ENCODE measurements at places on chromosomes 13 and 19. TPM values are rescaled to one million over a fixed set of nuclear protein-coding genes. Genes with fewer than 3 reads are reported as not detected.
A peak's percentile ranks its signal among the peaks of the same experiment; 100 is the strongest.

GRCh38 chr13:30409886-30410704, 12.2 kb upstream of the UBE2L5 start:
- DNase-seq: no peak

- no peak for DNase-seq
Measured at GRCh38 chr19:50501186-50501567, 9.8 kb downstream of the JOSD2 start.

DNA sequence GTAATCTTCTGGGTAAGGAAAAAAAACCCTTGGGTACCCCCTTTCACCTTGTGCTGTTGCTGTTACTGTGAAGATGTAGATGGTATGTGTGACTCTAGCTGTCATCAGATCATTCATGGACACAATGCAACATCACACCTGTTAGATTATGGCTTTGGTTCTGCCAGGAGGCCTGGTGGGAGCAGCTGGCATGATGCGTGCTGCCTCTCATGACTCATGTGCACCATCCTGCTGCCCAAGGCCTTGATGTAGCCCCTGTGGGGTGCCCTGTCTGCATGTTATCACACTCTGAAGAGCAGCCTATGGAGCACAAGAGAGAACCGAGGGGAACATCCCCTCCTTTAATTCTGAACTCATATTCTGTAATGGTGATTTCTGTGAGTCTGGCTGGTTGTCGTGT, 57.7 kb upstream of the TEX29 start:
- DNase-seq: no peak

GRCh38 chr19:33796164-33796875, at the start of gene KCTD15:
Gene KCTD15, plus strand, starts transcription at chr19:33796870. Its CDS starts 3,585 bp downstream, at chr19:33800455.
- peak; percentile 70 for DNase-seq

DNA sequence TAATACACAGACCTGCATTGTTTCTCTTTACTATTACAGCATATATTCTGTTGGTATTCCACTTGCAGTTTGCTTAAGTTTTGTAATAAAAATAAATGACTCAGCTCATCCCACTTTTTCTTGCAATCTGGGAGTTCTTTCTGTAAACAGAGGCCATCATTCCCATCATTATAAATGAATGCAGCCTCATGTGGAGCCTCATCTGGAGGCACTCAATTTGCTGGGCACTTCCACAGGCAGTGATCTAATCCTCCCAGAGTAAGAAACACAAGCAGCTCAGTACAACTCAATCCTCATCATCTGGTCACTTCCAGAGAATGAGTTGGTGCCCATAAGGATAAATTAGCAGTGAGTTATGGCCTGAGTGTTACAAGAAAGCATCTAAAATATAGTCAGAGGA, 2801.9 kb downstream of the PCDH9 start:
- no peak for DNase-seq

DNA sequence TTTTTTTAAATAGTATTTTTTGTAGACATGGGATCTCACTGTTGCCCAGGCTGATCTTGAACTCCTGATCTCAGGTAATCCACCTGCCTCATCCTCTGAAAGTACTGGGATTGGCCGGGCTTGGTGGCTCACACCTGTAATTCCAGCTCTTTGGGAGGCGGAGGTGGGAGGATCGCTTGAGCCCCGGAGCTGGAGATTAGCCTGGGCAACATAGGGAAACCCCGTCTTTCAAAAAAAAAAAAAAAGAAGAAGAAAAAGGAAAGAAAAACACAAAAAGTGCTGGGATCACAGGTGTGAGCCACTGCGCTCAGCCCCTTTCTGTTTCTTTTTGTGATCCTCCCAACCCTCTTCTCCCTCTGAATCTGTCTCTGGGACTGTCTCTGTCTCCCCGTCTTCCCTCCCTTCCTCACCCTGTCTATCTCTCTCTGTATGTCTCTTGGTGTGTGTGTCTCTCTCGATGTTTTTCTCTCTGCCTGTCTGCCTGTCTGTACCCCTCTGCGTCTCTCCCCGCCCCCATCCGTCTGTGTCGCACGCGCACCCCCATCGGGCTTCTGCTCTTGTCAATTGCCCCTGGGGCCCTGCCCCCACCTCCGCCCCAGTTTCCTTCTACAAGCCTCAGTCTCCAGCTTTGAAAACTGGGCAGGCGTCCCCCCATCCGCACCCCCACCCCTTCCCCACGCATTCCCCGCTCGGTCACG, 540 bp upstream of the ZFP36 start:
- DNase-seq: no peak

GRCh38 chr13:98785405-98785804, 32.9 kb upstream of the SLC15A1 start:
- DNase-seq: no peak

- DNase-seq: no peak
Measured at GRCh38 chr13:28529836-28530235, 34.9 kb upstream of the FLT1 start.

GRCh38 chr19:3184847-3185460, 776 bp upstream of the NCLN start:
- peak; percentile 76 for DNase-seq

- no peak for DNase-seq
Measured at GRCh38 chr13:98537740-98538139, 39.2 kb downstream of the STK24 start.

GRCh38 chr19:45547965-45548609, 36.5 kb downstream of the OPA3 start:
- peak; percentile 54 for DNase-seq

DNA sequence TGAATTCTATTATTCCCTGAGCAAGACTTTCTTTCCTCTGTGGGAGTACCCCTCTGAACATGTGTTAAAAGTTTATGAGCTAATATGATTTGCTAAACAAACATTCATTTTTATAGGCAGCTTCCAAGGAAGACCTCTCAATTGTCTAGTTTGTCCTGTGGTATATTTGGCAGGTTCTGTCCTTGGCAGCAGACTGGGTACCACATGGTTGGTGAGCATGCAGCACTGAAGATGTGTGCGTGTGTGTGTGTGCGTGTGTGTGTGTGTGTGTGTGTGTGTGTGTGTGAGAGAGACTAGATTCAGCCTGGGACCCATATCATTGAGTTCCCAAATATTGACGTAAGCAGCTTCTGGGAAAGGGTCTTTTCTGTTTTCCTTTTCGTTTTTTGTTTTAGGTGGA, 24.0 kb downstream of the FGF9 start:
- no peak for DNase-seq

DNA sequence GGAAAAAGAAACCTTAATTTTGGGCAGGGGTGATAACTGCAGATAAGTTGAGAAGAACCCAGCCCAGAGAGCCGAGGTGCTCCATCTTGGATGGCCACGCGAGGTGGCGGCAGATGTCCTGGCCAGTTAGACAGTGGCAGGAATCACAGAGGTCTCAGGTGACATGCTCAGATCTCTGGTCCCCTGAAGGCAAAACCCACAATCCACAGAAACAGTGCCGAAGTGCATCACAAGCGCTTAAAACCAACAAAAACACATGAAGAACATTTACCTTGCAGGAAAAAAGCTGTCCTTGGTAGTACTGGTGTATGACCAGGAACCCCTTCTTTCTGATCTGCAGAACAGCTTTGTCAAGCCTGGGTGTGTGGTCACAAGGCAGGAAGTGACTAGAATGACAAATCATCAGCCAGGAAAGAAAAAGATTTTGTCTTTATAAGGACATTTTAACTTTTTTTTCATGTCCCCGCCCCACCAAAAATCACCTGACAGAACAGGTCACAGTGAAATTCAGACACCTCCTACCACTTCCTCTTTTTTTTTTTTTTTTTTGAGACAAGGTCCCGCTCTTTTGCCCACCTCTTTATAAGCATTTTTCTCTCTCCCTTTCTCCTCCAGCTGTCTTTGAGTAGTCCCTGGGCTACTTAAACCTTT, at the start of gene LCP1:
Gene LCP1 (minus strand): TSS at position 338 of the 651 bp plus-strand sequence. CDS start 22,515 bp downstream, outside the sequence.
- DNase-seq: no peak

DNA sequence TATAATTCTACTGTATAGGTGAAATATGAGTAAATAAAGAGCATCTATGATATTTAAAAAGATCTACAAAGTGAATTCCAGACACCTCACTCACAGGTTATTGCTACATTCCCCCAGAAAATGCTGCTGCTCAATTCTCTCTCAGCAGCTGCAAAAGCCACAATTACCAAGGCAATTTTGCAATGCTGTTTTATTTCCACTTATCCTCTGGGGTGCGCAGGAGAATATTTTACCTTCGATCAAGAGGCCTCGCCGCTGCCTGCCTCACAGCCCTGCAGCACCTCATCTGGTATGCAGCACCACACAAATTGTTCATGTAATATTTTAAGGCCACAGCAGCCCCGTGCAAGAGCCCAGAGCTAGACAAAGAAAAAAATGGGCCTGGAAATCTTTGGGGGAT, 333.2 kb downstream of the DNAJC15 start:
- no peak for DNase-seq

DNA sequence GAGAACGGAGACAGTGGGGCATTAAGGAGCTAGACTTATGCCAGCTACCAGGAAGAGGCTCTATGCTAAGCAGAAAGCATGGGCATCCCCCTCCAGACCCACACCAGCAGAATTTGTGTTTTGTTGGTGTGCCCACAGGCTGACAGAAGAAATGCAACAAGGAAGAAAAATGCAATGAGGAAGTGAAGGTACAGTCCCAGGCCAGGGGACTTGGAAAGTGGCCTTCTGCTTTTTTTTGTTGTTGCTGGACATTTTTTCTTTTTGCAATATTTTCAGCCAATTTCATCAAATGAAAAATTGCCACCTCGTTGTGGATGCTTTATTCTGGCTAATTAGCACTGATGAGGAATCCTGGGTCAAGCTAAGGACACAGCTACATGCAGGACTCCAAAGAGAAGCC, 167.7 kb downstream of the TSHZ3 start:
- no peak for DNase-seq

DNA sequence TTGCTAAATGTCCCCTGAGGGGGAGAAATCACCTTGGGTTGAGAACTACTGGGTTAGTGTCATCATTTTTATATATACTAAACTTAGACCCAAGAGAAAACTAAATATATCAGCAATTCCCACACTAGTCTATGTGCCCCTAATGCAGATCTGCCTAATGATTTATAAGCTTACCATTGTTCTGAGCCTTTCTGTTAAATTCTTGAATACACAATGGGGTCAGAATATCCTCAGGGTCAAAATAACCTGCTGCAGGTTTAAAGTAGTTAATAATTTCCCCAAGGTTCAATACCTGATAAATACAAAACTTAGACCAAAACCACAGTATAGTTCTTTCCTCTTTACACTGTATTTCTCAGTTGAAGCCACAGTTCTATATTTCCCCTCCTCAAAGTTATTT, 4.6 kb downstream of the VWA8 start:
- no peak for DNase-seq

DNA sequence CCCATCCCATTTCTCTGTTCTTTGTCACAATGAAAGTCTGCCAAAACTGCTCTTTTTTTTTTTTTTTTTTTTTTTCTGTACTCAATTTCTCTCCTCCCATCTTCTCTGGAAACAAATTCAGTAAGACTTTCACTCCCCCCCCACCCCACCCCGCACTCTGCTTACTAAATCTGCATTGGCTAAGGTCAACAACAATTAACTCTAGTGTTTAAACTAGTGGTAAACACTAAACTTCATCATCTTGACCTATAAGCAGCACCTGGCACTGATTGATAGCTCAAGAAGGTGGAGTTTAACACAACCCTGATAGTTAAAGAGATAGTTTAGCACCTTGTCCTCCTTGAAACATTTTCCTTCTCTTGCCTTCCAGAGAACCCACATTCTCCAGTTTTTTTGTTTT, 14.1 kb upstream of the KLF12 start:
- DNase-seq: no peak

DNA sequence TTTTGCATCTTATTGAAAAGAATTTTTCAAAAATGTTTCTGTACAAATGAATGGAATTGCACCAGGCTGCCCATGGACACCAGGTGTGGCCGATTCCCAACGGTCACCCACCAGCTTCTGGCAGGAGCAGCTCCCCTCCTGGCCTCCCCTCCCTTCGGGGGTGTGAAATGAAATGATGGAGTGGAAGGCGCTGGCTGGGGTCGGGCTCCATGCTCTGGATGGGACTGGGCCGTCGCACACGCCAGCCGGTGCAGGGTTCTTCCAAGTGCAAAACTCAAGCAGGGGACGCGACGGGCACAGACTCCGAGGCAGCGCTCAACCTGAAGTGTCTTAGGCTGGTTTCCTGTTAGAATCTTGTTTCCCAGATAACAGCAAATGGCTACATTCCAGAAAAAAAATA, 21.9 kb downstream of the C19orf44 start:
- no peak for DNase-seq

DNA sequence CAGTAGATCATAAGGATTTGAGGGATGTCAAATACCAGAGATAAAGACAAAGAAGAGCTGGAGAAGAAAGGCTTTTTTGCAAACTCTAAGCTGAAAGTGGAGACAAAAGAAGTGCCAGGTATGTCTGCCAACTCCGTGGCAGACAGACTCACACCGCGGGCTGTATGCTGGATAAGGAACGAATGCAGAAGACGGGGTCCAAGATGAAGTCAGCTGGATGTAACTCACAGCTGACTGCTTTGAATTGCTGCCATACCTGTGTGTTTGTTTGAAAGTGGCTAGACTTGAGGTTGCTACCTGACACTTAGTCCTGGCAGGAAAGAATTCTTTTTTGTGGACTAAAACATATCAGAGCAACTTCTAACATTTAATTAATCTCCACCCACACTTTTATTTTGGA, 398.8 kb downstream of the DLEU7 start:
- no peak for DNase-seq

DNA sequence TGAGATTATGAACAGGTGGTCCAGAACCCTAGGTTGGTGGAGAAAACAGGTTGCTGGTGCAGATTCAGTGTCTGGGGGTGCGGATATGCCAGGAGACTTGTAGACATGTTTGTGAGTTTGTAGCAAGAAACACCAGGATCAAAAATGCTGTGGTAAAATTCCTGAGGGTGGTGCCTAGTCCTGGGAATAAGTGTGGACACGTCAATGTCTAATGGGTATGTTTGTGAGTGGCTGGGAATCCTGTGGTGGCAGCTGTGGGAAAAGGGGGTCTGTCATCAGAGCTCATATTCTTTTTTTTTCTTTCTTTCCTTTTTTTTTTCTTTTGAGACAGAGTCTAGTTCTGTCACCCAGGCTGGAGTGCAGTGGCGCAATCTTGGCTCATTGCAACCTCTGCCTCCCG, 7.2 kb downstream of the ZNF708 start:
- no peak for DNase-seq

DNA sequence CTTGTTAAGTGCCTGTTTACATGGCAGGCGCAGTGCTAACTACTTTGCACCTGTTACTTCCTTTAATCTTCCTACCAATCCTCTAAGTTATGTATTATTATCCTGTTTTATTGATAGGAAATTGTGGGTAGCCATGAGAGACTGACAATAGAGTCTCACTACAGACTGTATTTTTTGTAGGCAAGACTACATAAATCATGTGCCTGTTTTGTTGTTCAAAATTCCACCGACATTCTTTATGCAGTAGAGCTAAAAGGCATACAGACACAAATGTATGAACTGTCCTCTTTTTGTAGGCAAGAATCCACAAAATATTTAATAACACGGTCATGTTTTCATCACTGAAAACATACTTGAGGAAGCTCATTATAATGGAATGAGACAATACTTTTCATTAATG, 205.5 kb downstream of the NALCN start:
- DNase-seq: no peak

Gene CACNG7
- not detected for total RNA-seq

Gene GRIN3B
- not detected for total RNA-seq

Gene KLF1
- 3.5 TPM for total RNA-seq

Gene ZNF229
- total RNA-seq: 22.4 TPM

Gene TSSK6
- total RNA-seq: 4.1 TPM

Gene KIR2DL4
- total RNA-seq: not detected

Gene C19orf67
- total RNA-seq: not detected

Gene BEST2
- total RNA-seq: not detected
